ENCODE measurements at places on chromosomes 4 and X.

- no peak for DNase-seq
These were observed 20.5 kb upstream of the CD40LG start for GRCh38 chrX:136627409-136627808.

DNA sequence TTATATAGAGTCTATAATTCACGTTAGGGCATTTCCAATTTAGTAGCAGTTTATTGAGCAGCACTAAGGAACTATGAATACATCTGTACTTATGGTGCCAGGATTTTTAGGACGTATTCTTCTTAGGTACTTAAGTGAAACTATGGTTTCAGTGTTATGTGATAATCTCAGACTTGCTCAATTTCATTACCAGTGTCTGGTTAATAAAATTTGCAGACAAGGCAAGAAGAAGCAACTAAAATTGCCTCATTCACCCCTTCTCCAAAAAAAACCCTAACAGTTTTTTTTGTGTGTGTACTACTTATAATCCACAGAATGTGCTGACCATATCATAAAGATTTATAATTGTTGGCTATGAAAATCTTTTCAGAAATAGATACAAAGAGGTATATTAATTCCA is 6.0 kb upstream of the CXCL10 start:
- no peak for DNase-seq

GRCh38 chrX:69079268-69079667 is 86.0 kb downstream of the PJA1 start:
- DNase-seq = no peak

DNA sequence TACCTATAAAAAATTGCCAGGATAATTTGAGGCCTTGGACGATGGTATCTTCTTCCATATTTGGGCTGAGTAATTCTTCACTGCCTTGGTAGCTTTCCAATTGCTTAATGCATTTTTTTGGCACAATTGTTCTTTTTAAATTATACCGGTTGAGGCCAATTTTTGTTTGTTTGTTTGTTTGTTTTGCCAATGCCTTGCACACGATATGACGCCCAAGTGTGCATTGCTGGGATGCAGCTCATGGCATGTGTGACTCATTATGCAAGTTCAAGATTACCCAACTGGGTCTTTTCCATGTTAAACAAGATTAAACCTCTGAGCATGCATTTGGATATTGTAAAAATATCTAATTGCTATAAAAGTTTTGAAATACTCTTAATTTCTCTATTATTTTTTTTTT is 71.1 kb upstream of the KCNIP4 start:
- no peak for DNase-seq

DNA sequence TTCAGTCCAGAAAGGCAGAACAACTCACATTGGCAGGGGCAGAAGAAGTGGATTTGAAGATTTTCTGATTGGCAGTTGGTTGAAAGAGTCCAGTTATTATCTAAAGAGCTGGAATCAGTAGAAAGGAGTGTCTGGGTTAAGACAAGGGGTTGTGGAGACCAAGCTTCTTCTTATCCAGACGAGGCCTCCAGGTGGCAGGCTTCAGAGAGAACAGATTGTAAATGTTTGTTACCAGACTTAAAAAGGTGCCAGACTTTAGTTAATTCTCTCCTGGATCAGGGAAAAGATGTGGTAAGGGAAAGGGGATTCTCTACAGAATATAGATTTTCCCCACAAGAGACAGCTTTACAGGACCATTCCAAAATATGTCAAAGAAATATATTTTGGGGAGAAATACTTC is 36.7 kb upstream of the TLR3 start:
- no peak for DNase-seq

DNA sequence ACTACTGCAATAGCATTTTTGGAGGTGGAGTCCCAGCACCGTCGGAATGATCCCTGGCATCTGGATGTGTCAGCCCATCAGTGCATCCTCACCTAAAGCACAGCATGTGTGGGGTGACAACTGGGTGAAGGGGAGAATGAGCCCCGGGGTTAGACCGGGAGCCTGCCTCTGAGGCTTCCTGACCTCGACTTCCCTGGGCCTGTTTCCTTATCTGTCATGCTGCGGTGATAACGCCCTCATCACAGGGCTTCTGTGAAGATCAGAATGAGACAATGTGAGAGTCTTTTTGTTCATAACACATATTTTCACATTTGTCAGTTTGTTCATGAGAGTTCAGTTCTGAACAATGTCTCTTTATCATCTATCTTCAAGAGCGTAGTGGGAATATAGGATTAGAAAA is 31.1 kb upstream of the PDLIM3 start:
- no peak for DNase-seq

DNA sequence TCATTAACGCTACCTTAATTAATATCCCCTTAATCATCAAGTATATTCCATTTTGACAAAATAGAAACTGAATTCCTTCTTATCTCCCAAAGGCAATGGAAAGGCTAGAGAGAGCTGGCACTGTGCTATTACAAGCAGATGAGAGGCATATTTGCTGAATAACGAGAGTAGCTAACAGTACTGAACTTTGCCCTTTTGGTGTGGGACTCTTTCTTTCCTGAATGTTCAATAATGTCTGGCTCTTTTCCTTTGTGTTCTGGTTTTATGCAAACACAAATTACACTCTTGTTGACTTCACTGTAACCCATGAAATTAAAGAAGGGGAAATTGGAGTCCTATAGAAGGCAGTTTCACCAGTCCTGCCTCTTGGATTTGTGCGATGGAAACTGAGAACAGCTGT is 63.5 kb downstream of the SHROOM3 start:
- DNase-seq = no peak

DNA sequence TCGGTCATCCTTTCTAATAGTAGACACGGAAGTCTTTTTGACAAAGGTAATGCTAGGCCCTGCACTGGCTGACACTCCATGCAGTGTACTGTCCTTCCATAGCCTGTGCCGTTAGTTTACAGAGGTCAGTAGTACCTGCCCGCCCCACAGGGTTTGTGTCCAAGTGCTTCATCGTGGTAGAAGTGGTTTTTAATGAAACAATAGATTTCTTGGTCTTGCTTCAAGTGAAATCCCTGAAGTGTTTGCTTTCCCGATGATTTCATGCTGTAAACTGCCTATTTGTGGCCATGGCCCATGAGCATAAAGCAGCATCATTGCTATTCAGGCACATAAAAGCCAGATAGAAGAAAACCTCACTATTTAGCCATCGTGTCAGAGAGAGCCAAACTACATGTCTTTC is 139.3 kb downstream of the GPR143 start:
- peak; percentile 57 for DNase-seq

DNA sequence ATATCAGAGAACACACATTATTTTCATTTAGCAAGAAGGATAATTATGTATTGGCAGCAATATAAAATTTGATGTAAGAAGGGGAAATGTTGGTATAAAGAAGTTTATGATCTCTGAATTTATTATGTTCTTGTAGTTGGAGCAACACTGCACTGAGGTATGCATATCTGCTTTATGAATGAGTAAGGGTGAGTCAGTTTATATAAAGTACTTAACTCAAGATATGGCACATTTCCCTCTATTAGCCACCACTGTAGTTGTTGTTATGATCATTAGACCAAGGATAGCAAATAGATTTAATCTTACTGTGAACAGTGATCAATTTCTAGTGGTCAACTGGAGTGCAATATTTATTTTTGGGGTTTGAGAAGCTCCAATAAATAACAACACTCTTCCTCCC is 66.6 kb downstream of the SNX25 start:
- no peak for DNase-seq

GRCh38 chr4:180923486-180923885 is 1319.7 kb upstream of the TENM3 start:
- no peak for DNase-seq

GRCh38 chr4:1212546-1213335 is 36.2 kb downstream of the CTBP1 start:
- DNase-seq = no peak

GRCh38 chr4:158079661-158080060 is 93.2 kb downstream of the GASK1B start:
- DNase-seq = no peak

GRCh38 chr4:152843481-152844090 is 63.8 kb downstream of the ARFIP1 start:
- DNase-seq = no peak

DNA sequence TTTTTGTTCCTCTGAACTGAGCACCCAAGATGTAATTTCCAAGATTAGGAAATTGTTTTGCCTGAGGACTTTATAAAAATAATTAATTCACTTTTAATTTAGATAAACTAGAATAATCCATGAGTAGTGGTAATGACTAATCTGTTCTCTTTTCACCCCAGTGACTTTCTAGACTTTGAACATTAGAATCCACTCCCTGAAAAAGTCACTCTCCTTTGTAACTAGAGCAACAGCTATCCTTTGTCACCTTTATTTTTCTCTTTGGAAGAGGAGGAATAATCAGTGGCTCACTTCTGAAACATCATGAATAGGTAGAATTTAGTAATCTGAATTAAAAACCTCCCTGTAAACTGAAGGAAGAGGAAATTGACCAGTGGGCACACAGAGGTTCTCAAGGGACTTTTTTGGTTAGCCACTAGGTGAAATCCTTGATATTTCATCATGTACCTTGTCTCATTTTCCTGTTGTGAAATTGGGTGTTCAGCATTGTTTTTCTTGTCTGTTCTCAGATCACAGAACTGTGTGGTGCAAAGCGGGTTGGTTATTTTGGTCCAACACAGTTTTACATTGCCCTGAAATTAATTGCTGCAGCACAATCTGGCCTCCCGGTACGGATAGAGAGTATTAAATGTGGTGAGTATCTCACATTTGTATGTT is 59.4 kb downstream of the REPS2 start:
- DNase-seq = no peak

DNA sequence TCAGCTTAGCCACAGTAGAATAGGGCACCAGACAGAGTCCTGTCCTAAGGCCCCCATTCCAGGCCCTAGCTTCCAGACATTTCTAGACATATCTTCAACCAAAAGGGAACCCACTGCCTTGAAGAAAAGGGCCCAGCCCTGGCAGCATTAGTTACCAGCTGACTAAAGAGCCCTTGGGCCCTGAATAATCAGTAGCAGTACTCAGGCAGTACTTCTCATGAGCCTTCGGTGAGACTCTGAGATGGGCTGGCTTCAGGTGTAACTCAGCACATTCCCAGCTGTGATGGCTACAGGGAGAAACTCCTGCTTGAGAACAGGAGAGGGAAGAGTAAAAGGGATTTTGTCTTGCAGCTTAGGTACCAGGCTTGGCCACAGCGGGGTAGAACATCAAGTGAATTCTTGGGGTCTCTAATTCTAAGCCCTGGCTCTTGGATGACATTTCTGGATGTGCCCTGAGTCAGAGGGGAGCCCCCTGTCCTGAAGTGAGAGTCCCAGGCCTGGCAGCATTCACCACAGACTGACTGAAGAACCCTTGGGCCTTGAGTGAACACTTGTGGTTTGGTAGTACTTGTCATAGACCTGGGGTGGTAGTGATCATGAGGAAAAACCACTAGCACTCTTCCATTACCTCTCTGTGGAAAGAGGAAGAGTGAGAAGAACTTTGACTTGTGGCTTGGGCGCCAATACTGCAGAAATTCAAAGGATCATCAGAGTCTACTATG is 170.1 kb downstream of the ATP10D start:
- DNase-seq = no peak

DNA sequence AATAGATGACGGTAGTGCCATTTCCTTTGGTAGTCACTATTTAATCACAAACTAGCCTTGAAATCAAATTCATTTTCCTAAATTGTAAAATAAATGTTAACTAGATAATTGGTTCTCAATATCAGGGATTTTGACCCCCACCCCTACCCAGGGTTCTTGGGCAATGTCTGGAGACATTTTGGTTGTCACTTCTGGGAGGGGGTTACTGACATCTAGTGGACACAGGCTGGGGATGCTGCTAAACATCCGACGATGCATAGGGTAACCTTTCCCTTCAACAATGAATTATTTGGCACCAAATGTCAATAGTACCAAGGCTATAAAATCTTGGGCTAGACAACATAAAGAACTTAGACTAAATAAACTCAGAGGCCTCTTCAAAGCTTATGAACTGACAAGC is 285.8 kb upstream of the TRPC5 start:
- no peak for DNase-seq

DNA sequence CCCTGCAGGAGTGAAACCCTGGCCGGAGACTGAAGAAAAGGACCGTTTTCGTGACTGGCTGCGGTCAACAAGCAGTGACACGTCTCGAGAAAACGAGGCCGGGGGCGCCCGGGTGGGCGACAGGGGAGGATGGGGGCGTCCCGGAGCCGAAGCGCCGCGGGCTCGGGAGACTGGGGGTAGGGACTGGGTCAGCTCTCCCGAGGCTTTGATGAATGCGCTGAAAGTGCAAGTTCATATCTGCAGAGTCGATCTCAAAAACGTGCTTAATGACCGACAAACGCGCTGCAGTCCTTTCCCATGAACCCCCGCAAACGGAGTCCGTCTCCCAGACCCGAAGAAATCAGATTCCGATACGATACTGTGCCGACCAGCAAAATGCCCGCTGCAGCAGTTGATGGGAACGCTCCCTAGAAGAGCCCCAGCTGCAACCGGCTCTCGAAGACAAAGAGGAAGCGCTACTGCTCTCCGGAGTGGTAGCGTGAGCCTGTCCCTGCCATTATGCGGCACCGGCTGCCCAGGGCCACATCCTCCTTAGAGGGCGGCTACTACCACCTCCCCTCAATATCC is 806 bp upstream of the CD99L2 start:
- peak; percentile 22 for DNase-seq

DNA sequence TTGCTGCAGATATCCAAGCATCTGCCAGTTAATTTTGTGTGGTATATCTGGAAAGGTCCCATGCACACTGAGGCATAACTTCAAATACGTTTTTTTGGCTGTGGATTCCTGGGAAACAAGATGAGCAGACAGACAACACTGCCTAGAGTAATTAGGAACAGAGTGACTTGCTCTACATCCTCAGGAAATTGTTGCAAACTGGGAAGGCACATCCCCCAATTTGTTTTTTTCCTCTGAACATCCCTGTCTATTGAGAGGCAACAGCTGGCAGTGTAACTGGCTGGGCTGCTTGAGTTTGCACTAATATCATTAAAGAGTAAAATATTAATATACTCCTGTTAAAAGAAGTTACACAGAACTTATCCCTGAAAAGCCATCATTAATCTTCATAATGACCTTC is 207.7 kb upstream of the SLIT2 start:
- DNase-seq = no peak

DNA sequence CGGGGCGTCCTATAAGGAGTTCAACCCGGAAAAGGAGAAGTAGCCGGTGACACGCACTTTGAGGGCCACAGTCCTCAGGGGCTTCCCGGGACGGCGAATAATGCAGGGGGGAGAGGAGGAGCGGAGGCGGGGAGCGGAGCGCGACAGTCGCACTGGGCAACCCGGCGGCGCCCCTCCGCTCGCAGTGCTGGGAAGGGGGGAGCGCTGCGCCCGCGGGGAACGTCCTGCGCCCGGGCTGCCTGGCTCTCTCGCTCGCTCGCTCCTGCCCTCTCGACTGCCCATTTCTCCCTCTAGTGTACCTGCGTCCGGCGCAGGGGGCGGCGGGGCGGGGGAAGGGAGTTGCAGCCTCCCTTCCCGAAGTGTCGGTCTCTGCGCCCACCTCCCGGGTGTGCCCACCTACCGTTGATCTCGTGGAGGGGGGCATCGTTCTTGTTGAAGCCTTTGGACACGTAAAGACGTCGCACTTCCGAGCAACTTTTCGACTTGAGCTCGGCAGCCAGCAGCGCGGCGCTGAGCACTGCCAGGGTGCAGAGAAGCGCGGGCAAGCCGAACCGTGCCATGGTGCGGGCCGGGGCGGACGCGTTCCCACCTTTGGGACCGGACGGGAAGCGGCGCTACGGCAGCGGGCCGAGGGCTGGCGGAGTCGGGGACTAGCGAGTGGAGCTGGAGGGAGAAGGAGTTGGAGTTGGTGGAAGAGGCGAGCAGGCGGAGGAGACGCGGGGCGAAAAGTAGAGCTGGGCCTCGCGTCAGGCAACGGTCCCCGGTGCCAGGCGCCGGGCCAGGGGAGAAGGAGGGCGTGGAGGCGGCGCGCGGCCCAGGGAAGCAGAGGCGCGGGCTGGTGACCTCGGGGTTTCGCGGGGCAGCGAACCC is 648 bp downstream of the GPC4 start:
- no peak for DNase-seq
